ENCODE measurements at places on chromosomes 12 and 14.

- no peak overlapping the region for H3K4me3 ChIP-seq
- DNase-seq: no peak
- no peaks in the 10 kb centered on the region for H3K4me1 ChIP-seq
- H3K27ac ChIP-seq: no peak overlapping the region
- no peaks in the 10 kb centered on the region for H3K36me3 ChIP-seq
- H3K27me3 ChIP-seq: no peaks in the 10 kb centered on the region
These were observed 30.4 kb upstream of the PPP2R5E start for GRCh38 chr14:63573581-63573980.

- no peaks in the 10 kb centered on the region for H3K36me3 ChIP-seq
- H3K27ac ChIP-seq: peak overlapping the region; percentile 96
- H3K4me3 ChIP-seq: no peak overlapping the region
- peak; percentile 92 for DNase-seq
These were observed 272.0 kb downstream of the ZFP36L1 start for GRCh38 chr14:68520637-68521556.

DNA sequence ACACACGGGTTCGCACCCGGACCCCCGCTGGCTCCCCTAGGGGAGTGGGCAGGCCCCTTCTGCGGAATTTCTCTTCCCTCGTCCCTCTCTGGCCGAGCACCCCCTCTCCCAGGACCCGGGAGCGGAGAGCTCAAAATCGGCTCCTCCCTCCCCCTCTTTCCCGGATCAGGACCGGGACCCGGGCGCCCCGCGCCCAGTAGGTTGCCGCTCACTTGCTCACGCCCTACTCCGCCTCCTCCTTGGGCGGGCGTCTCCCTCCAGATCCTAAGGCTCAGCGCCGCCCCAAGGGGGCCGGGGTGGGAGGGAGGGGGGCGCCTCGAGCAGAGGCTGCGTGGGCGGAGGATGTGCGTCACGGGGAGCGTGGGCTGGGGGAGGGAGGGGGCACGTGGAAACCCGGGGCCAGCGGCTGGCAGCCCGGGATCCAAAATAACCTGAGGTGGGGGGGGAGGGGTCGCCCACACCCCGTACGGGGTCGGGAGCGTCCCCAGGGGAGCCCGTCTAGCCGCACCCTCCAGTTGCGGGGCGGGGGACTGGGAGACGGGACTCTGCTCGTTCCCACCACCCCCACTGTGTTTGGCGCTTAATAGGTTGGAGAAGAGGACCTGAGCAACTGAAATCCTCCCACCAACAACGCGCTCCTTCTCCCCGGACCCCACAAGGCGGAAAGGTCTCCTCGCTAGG is 1.8 kb upstream of the NAB2 start:
- H3K4me1 ChIP-seq: peaks cover 37% of the 10 kb centered on the region
- H3K4me3 ChIP-seq: peak overlapping the region; percentile 47
- DNase-seq: peak; percentile 73
- no peaks in the 10 kb centered on the region for H3K36me3 ChIP-seq

DNA sequence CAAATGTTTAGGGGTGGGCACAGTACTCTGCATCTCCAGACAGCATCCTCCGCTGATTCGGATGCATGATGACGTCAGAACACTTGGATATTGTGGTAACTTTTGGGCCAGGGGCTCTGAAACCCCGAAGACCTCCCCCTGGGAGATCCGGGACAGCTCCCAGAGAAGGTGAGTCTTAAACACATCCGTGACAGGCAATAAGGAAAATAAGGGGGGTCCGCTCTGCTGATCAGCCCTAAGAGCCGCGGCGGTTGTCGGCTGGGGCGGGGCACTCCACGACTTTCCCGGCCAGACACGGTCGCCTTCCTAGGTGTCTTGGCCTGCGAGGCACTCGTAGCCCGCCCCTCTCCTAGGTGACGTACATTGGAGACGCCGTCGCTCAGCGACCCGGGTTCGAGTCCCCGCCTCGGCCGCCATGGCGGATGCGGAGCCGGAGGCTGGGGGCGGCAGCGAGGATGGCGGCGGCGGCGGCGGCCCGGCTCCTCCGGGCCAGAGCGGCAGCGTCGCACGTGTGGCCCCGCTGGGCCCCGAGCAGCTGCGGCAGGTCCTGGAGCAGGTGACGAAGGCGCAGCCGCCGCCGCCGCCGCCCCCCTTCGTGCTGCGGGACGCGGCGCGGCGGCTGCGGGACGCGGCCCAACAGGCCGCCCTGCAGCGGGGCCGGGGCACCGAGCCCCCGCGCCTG is at the start of gene ZNF839:
Gene ZNF839, plus strand, starts transcription at position 396 of the 682 bp plus-strand sequence. Its CDS starts 20 bp downstream, at position 416.
- peak within 1 kb of the TSS; percentile 43 for H3K4me3 ChIP-seq
- H3K27ac ChIP-seq: peak within 1 kb of the TSS; percentile 83
- H3K4me1 ChIP-seq: peaks cover 52% of the 10 kb centered on the region
- H3K36me3 ChIP-seq: no peaks in the 10 kb centered on the region
- peak; percentile 94 for DNase-seq

DNA sequence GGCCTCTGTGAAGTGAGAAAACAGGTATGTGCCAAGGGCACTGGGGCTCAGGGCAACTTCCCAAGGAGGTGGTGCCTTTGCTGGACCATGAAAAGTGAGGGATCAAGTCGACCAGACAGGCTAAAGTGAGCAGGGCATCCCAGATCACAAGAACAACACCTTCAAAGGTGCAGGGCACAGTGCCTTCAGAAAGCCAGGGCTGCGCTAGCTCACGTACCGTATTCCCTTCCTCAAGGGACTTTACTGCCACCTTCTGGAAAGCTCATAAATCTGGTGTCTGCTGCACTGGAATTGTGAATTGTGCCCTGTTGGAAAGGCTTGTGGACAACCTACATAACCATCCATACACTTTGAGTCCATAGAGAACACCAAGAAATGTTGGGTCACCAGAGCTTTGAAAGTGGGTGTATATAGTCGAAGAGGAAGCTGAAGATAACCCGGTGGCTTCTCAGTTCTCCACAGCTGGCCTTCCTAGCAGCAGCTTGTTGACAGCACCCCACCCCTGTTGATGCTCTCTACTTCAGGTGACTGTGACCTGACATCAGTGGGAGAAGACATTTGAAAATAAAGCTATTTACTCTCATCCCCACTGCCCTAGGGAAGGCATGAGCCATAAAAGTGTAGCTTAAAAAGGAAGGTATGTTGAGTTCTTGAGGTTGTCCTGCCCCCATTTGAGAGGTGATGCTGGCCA is 24.5 kb downstream of the FIGNL2 start:
- peaks cover 24% of the 10 kb centered on the region for H3K4me1 ChIP-seq
- no peak overlapping the region for H3K27ac ChIP-seq
- no peaks in the 10 kb centered on the region for H3K36me3 ChIP-seq
- H3K27me3 ChIP-seq: no peaks in the 10 kb centered on the region
- no peak overlapping the region for H3K4me3 ChIP-seq

DNA sequence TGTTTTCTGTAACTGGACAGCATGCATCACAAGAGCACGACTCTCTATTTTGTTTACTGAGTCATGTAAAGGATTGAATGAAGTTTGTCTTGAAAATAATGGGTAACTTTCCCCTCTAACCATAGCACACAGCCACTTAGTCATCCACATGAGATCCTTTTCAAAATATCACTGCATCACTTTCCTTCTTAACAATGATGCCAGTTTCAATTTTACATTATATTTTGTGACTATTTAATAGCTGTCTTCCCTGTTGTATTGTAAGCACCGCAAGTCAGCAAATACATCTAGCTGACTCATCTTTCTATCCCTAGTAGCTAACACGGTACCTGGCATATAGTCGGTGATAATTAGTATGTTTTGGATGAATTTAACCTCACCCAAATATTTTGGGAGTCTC is 83.3 kb upstream of the PPM1H start:
- no peak overlapping the region for H3K4me3 ChIP-seq
- H3K27me3 ChIP-seq: no peaks in the 10 kb centered on the region
- no peaks in the 10 kb centered on the region for H3K4me1 ChIP-seq
- no peaks in the 10 kb centered on the region for H3K36me3 ChIP-seq
- no peak overlapping the region for H3K27ac ChIP-seq

DNA sequence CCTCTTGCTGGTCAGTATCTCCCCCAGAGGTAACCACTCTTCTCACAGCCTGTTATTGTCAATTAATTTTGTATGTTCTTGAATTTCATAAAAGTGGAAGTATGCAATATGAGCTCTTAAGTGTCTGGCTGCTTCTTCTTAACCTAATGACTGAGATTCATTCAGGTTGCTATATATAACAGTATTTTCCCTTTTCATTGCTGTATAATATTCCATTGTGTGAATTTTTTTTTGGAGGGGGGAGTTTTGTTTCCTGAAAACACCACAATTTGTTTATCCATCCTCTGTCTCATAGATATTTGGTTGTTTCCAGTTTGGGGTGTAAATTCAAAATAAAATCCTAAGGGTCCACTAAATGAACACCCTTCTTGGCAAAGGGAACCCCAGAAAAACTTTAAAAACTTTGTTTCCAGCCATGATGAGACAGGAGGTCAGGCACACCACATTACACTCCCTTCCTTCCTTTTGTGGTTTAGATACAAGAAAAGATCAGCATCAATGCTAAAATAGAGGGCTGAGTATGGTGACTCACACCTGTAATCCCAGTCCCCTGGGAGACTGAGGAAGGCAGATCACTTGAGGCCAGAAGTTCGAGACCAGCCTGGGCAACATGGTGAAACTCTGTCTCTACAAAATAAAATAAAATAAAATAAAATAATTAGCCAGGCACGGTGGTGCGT is 4.1 kb upstream of the DAO start:
- DNase-seq: no peak
- H3K27me3 ChIP-seq: no peaks in the 10 kb centered on the region
- no peak overlapping the region for H3K27ac ChIP-seq

DNA sequence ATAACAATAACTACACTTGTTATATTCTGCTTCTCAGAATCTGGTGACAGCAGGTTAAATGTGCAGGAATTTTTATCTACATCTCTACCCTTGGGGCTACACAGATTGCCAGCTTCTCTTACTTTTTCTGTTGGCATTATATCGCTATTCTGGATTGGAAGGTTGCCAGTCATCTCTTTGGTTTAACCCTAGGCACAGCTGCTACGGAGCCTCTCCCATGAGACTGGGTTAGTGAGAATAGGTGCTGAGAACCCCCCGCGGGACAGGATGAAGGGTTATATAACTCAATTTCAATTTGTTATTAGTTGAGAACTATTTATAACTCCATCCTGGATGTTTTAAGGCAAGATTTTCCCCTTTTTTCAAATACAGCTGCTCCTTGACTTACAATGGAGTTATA is 73.1 kb downstream of the ACADS start:
- no peak for DNase-seq
- no peaks in the 10 kb centered on the region for H3K27me3 ChIP-seq
- no peak overlapping the region for H3K27ac ChIP-seq
- no peaks in the 10 kb centered on the region for H3K36me3 ChIP-seq
- no peaks in the 10 kb centered on the region for H3K4me1 ChIP-seq

DNA sequence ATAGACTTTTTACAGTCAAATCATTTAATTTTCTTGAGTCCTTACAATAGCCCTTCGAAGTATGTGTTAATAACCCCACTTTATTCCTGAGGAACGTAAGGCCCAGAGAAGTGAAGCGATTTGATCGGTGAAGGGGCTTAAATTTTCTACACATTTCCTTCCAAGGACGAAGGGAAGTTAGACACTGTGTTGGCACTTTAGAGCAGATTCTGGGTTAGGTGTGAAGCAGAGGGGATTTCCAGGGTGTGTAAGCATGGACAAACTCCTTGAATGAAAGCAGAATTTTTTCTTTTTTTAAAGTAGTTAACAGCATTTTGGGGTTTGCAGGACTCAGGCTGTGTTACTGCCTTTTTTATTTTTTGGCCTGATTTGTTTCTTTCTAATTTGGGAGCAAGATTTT is 38.9 kb downstream of the PRORP start:
- no peaks in the 10 kb centered on the region for H3K27me3 ChIP-seq
- no peaks in the 10 kb centered on the region for H3K36me3 ChIP-seq
- peaks cover 19% of the 10 kb centered on the region for H3K4me1 ChIP-seq
- H3K27ac ChIP-seq: no peak overlapping the region
- no peak for DNase-seq

GRCh38 chr12:106648736-106649135 is 65.9 kb downstream of the RFX4 start:
- no peak for DNase-seq
- no peaks in the 10 kb centered on the region for H3K36me3 ChIP-seq
- no peak overlapping the region for H3K4me3 ChIP-seq
- H3K27ac ChIP-seq: no peak overlapping the region
- H3K4me1 ChIP-seq: peaks cover 13% of the 10 kb centered on the region

GRCh38 chr14:20866963-20867362 is 24.2 kb upstream of the RNASE3 start:
- no peak for DNase-seq
- no peaks in the 10 kb centered on the region for H3K27me3 ChIP-seq
- H3K4me3 ChIP-seq: no peak overlapping the region
- no peak overlapping the region for H3K27ac ChIP-seq
- H3K4me1 ChIP-seq: no peaks in the 10 kb centered on the region

GRCh38 chr14:55707365-55707804 is 127.4 kb downstream of the KTN1 start:
- no peak for DNase-seq
- H3K4me1 ChIP-seq: peaks cover 5% of the 10 kb centered on the region
- no peak overlapping the region for H3K4me3 ChIP-seq
- no peak overlapping the region for H3K27ac ChIP-seq

DNA sequence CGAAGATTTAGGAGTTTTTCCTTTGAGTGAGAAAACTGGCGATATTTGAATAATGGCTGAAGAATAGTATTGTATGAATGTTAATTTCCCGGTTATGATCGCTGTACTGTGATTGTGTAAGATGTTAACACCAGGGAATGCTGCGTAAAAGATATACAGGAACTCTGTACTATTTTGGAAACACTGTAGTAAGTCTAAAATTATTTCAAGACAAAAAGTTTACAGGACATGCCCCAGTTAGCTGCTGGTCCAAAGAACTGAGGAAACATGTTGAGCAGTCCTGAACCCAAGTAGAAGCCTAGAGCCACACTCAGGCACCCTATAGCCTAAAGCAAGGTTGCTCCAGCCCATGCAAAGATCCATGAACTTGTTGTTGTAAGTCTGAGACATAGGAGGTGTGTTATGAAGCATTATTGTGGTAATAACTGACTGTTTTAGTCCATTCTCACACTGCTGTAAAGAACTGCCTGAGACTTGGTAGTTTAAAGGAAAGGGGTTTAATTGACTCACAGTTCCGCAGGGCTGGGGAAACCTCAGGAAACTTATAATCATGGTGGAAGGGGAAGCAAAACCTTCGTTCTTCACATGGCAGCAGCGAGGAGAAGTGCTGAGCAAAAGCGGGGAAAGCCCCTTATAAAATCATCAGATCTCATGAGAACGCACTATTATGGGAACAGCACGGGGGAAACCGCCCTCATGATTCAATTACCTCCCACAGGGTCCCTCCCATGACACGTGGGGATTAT is 99.8 kb upstream of the RESF1 start:
- no peaks in the 10 kb centered on the region for H3K36me3 ChIP-seq
- H3K4me1 ChIP-seq: peaks cover 4% of the 10 kb centered on the region
- H3K27me3 ChIP-seq: no peaks in the 10 kb centered on the region
- no peak for DNase-seq
- no peak overlapping the region for H3K27ac ChIP-seq
- no peak overlapping the region for H3K4me3 ChIP-seq

GRCh38 chr12:22231836-22232235 is 102.7 kb downstream of the ST8SIA1 start:
- DNase-seq: no peak
- H3K4me1 ChIP-seq: no peaks in the 10 kb centered on the region
- no peak overlapping the region for H3K27ac ChIP-seq
- no peaks in the 10 kb centered on the region for H3K27me3 ChIP-seq
- no peaks in the 10 kb centered on the region for H3K36me3 ChIP-seq
